NCI-H460 (cell line): ENCODE measurements at places on chromosomes 2 and 18. TPM values are rescaled to one million over a fixed set of nuclear protein-coding genes. Genes with fewer than 3 reads are reported as not detected.

DNA sequence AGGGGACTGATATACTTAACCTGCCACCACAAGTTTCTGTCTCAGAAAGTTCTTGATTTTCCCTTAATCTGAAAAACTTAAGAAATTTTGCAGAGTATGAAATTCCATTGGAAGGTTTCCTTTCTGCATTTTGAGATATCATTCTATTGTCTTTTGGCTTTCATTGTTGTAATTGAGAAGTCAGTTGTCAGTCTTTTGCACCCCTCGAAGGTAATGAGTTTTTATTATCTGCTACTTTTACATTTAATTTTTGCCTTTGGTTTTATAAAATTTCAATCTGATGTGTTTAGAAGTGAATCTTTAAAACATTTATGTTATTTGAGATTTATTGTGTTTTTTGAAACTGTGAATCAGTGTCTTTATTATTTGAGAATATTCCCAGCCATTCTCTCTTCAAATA lies 4.8 kb upstream of the IL36A start:
- no peak for DNase-seq

GRCh38 chr2:98099939-98100743 lies 13.2 kb downstream of the VWA3B start:
- DNase-seq, result no peak

- no peak for DNase-seq
Measured at GRCh38 chr2:5521461-5521860, 170.7 kb upstream of the SOX11 start.

- DNase-seq, result no peak
Measured at GRCh38 chr2:98009887-98010760, 14.4 kb upstream of the TMEM131 start.

GRCh38 chr2:72983500-72984161 lies 66.3 kb downstream of the EMX1 start:
- no peak for DNase-seq

GRCh38 chr2:189506514-189506976 lies 65.3 kb downstream of the WDR75 start:
- DNase-seq, result peak; percentile 17

DNA sequence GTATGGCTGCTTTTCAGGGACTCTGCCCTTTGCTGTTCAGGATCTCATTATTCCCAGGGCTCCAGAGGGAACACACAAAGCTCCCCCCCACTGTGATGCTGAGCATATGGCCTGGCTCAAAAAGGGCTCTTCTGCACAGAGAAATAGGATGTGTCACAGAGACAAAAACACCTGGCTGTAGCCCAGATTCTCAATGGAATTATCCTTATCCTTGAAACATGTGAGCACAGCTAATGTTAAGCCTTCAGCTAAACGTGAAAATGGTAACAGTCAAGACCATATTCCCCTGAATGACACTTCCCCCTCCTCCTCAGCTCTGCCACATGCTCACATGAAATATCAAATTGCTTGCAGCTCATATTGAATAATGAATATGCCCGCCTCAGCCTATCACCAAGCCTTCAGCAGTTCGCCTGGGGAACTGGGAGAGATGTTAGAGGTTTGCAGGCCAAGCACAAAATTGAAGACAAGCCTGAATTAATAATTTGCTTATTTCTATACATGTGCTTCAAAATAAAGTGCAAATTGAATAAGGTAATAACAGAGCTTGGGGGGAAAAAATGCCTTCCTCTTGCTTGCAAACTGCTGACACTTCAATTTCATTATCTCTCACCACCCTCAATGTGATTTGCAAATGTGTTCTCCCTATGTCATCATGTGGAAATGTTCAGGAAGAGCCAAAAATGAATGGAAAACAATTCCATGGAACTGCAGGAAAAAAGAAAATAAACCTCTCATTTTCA lies 181.0 kb upstream of the HNRNPA3 start:
- no peak for DNase-seq

DNA sequence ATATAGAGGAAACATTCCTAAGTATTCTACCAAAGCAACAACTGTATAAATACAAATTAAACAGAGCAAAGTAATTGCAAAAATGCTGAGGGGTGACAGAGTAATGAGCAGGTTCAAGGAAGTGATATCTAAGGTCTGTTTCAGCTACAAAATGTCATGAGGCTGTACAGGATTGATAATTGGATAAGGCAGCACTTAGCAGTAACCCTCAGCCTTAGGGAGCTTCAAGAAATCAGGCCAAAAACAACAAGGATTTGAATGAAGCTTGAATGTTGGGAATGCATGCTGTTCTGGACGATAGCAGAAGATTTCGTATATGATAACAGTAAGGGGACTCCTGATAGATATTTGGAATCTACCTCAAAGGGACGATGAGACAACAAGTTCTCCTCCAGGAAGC lies 142.0 kb upstream of the MMADHC start:
- no peak for DNase-seq

DNA sequence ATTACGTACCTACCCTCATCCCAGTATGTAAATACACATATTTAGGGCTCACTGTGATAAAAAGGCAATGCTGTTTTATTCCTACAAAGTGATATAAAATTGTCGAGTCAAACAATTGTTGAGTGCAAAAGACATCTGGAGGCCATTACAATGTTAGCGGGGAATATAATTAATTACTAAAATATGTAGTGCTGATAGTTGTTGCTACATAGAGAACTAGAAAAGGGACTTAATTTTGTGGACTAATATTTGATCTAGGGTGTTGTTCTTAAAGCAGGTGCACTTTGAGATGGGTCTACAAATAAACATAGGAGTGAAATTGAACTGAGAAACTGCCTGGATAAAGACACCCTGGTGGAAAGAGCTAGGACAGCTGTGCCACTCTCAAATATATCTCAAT lies 300.1 kb downstream of the NOL4 start:
- DNase-seq, result no peak

DNA sequence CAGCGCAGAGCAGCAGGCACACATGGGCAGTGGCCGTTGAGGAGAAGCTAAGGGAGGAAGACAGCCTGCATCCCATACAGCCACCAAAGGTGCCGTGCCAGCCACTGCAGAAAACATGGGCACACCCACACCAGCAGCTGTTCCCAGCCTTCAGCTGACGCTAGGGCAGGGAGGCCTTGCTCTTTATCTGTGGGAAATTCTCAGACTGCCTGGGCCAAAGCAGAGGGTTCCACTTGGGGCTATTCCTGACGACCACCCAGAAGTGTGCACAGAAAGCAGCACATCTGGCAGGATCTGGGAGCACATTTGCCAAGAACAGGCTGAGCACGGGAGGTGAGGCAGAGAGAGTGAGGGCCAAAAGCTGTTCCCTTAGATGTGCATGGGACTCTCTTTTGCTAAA lies 101.3 kb upstream of the SOX11 start:
- no peak for DNase-seq

- DNase-seq, result no peak
Measured at GRCh38 chr2:145538661-145539350, 1018.9 kb upstream of the ZEB2 start.

DNA sequence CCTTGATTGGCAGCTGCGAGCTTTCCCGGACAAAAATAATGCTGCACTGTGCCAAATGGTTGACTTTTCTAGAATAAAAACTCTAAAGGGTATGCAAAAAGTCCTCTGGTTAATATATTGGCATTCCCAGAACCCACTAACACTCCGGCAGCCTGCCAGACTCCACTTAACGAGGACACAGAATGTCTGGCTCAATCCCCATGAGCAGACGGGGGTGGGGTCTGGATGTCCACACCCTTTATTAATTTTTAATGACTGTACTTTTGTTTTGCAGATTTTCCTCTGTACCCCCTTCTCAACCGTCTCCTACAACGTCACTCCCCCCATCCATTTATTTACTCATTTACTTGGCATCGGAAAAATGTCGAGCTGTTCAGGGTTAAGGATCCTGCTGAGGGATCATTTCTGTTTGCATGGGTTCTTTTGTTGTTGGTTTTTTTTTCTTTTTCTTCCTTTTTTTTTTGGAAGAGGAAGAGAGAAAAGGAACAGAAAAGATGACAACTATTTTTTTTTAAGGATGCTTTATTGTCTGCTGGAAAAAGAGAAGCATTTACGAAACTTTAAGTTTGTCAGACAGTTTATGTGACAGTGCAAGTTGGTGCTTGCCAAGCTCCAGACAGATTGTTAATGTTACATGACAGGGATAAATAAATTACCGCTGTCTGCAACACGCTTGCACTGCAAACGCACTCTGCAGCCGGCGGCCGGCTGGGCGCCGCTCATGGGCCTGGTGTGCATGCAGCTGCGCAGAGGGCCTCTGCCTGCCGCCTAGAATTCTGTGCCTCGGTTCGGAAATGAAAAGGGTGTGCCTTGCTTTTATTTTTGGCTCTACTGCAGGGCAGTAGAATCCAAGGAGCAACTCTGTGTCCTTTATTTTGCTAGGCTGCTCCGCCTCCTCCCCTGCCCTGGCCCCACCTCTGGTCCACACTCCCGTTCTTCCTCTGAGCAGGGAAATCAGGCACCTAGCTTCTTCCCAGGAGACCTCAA lies 3.6 kb downstream of the LDLRAD4 start:
- DNase-seq, result no peak

GRCh38 chr2:221350616-221351015 lies 221.5 kb downstream of the EPHA4 start:
- no peak for DNase-seq

DNA sequence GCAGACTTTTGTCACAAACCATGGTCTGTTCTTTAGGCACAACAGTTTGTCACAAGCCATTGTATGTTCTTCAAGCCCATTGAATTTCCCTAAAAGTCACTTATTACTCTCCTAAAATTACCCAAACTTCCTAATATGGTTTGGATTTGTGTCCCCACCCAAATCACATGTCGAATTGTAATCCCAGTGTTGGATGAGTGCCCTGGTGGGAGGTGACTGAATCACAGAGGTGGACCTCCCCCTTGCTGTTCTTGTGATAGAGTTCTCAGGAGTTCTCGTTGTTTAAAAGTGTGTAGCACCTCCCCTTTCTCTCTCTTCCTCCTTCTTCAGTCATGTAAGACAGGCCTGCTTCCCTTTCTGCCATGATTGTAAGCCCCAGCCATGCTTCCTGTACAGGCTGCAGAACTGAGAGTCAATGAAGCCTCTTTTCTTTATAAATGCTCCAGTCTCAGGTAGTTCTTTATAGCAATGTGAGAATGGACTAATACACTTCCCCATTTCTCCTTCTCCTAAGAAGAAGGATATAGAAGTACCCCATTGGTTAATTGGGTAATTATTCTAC lies 11.2 kb upstream of the GYPC start:
- DNase-seq, result no peak

DNA sequence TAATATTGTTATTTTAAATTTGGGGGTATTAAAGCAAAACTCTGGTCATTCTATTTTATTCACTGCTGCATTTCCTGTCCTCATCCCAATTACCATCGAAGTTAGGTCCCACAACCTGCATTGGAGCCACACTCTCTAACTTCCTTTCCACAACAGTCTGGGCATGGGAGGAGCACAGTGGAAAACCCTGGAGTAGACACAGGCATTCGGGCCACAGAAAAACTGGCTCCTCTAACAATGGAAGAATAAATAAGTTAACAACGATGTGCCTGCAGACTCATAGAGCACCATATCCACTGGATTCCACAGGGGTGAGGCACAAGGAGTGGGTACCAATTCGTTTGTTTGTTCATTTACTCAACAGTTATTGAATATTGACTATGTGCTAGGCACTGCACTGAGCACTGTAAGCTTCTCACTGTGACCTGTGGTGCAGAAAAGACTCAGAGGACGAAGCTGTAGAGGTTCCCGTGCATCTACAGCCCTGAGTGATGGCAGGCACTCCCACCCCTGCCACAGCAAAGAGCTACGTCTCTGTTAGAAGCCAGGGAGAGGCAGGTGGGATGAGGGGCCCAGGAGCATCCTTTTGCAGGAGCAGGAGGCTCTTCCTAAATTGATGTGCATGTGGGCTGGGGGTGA lies 154.2 kb upstream of the PGAP1 start:
- DNase-seq, result no peak

DNA sequence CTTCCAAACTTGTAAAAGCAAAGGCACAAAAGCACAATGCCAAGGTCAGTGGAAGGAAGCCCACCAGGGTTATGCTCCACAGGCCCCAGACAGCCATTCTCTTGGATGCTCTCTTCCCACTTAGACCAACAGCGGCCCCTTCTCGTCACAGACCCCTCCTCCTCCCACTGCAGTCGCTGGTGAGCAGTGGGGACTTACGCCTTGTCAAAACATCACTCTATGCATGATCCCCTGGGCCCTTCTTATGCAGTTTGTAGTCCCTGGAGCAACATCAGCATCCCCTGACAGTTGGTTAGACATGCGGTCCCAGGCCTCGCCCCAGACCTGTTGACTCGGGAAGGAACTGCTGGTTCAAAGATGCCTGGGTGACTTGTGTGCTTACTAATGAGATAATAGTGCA lies 376.0 kb upstream of the KLHL29 start:
- no peak for DNase-seq

DNA sequence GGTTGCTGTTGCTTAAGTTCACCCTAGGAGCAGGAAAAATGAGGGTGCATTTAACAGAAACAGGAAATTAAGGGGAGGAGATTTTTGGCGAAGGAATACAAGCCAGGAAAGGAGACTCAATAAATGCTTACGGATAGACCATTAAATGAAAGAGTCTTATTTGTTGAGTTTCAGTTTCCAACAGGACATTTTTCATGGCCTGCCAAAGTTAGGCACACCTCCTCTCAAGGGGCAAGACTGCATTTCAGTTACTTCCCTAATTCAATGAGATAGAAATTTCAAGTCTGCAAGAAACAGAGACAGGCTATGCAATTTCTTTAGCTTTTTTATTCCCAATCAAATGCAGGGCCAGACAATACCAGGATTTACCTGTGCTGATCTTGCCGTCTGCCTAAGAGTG lies 394.7 kb upstream of the KLHL29 start:
- DNase-seq, result no peak

GRCh38 chr18:39415471-39415870 lies 1849.9 kb upstream of the CELF4 start:
- no peak for DNase-seq

DNA sequence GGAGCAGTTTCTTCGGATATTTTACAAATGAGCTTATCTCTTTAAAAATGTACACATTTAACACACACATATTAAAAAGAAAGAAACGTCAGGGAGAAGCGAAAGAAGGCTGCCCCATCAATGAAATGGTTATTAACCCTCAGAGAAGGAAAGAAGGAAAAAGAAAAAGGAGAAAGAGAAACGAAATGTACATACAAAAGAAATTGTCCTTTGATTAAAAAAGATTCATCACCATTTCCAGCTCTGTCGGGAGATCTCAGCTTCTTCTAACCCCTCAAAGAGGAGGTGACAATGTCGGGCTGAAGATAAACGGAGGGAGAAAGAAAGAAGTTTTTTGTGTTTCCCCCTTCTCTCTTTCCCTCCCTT lies 1.5 kb downstream of the IKZF2 start:
- DNase-seq, result no peak

GRCh38 chr18:77911971-77912605 lies 662.4 kb downstream of the GALR1 start:
- DNase-seq, result no peak

GRCh38 chr2:73291461-73292315 lies 1.7 kb downstream of the EGR4 start:
- no peak for DNase-seq

The FASTKD1 gene
- 38.4 and 45.4 TPM in 2 replicates for total RNA-seq

The ANKRD30BL gene
- total RNA-seq, result not detected in 2 replicates

The CPS1 gene
- 683 and 686 TPM in 2 replicates for total RNA-seq

The SCG2 gene
- total RNA-seq, result 11.2 and 13.0 TPM in 2 replicates

The ASB18 gene
- total RNA-seq, result not detected in 2 replicates

The NT5DC4 gene
- not detected in 2 replicates for total RNA-seq

The LRRTM4 gene
- 0.05 TPM in 1 of 2 replicates, not detected in the other for total RNA-seq

The ZNF521 gene
- not detected in 2 replicates for total RNA-seq

The ALKAL2 gene
- not detected in 2 replicates for total RNA-seq

The ALLC gene
- total RNA-seq, result not detected in 2 replicates

The PREPL gene
- 92.3 and 94.0 TPM in 2 replicates for total RNA-seq

The SNORC gene
- 2.8 and 3.1 TPM in 2 replicates for total RNA-seq
